Cortex of kidney (tissue), 1 donor: ENCODE measurements at places on chromosomes 2 and 18.

DNA sequence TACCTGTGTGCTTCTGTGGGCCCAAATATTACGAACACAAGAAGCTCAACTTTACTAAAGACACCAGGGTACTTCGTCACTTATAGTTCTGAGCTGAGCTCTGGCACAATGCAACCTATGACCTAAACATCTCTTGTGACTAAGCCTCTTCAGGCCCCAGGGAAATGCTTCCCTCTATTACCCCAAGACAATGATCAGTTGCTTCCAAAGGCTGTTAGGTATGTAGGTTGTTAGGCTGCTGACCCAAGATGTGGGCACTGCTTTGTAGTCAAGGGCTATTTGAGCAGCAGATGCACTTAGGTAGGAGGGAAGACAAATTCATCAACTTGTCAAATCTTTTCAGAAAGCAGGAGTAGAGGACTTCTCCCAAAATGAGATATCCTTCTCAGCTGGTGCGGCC is 640.1 kb downstream of the EPHA4 start:
- DNase-seq: no peak

GRCh38 chr18:33641141-33641540 is 63.1 kb downstream of the ASXL3 start:
- DNase-seq: no peak

GRCh38 chr2:40457837-40458236 is 5.9 kb upstream of the SLC8A1 start:
- no peak for DNase-seq

DNA sequence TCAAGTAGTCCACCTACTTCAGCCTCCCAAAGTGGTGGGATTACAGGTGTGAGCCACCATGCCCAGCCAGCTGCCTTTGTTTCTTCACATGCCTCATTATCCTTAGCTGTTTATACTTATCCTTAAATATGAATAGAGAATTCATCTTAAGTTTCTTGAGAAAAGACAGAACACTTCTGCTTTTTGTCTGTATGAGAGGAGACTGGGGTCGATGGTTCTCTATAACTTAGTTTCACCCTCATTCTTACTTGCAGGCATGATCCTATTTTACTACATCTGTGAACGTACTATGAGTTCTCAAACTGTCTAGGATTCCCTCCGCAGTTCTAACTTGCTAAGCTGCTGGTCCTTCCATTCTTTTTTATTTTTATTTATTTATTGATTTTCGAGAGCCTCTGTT is 20.4 kb downstream of the PPM1B start:
- no peak for DNase-seq

DNA sequence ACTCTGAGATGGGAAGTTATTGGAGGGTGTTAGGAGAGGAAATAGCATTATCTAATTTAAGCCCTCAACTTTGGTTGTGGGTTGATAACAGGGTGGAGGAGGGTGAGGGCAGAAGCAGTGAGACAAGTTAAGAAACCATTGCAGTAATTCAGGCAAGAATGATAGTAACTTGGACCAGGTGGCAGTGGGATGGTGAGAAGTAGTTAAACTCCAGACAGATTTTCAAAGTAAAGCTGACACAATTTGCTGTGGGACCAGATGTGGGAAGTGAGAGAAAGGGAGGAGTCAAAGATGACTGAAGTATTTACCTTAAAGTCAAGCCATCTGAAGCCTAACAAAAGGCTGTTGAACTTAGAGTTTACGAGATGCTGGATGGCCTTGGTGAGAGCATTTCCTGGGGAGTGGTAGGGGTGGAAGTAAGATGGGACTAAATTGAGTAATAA is 163.2 kb upstream of the KLF7 start:
- DNase-seq: no peak

DNA sequence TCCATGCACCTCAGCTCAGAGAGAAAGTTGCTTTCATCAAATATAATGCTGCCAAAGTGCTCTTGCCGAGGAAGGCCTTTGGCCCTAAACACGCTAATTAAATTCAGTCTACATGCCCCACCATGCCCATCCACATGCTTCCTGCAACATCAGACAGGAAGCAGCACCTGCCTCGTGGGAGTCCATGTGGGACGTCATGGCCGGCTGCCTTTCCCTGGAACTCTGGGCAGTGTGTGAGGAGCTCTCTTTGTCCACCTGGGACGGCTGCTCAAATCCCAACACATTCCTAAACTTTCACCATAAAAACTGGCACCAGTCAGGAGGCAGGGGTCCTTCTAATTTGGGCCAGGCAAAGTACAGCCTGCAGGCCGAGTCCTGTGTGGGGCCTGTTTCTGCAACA is 23.1 kb downstream of the FAM178B start:
- no peak for DNase-seq

GRCh38 chr2:236657215-236657614 is 87.6 kb downstream of the ACKR3 start:
- DNase-seq: no peak

- DNase-seq: no peak
Observed at GRCh38 chr2:191025135-191025534, 11.2 kb upstream of the STAT1 start.

- DNase-seq: no peak
Observed at GRCh38 chr18:12819322-12819721, 64.7 kb downstream of the PTPN2 start.

- DNase-seq: no peak
Observed at GRCh38 chr2:99399063-99399462, 61.9 kb downstream of the EIF5B start.

GRCh38 chr2:74328573-74328972 is 14.6 kb downstream of the SLC4A5 start:
- no peak for DNase-seq

DNA sequence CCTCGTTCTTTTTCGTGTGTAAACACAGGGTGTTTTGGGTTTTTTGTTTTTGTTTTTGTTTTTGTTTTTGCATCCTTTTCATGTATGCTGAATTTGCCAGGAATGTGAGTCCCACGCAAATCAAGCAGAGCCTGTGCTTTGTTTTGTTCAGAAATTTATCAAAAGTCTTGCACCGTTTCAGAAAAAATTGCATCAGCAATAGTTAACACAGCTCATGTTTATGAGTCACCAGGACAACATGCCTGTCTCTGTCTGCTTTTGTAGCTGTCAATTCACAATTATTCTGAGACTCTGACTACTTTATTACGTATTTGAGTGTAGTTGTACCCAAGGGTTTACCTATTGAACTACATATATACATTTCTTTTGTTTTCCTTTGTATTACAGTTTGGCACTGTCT is 38.3 kb downstream of the MRPL44 start:
- no peak for DNase-seq

DNA sequence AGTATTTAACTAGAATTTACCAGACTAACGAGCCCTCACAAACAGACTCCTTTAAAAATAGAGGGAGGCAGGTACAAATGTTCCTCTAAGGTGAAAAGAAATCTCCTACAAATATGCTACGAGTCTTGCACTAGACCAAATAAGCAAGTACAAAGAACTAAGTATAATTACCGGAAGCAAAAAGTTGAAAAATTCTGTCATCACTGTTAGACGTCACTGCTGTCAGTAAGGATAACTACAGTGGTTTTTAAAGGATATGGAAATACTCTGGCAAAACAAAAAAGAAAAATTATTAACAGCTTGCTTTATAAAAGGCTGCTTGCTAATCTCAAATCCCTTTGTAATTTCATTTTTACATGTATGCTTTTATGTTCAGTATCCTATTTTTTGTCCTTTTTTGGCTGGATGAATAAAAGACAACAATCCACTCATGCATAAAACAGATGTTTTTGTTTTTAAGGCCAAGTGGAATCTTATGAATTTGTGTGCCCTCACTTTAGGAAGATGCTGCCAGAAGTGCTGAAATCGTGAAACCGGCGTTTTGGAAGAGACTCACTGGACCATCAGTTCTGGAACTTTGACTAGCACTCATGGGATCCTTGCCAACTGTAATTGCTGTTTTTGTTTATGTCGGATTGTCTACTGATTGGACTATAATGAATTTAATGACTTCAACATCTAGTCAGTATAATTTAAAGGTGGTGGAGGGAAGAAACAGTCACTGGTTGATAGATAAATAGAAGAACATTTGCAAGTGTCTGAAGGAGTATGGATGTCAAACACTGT is 6.7 kb downstream of the ZNF521 start:
- no peak for DNase-seq

- DNase-seq: no peak
Observed at GRCh38 chr18:25235401-25236042, 116.4 kb downstream of the ZNF521 start.

DNA sequence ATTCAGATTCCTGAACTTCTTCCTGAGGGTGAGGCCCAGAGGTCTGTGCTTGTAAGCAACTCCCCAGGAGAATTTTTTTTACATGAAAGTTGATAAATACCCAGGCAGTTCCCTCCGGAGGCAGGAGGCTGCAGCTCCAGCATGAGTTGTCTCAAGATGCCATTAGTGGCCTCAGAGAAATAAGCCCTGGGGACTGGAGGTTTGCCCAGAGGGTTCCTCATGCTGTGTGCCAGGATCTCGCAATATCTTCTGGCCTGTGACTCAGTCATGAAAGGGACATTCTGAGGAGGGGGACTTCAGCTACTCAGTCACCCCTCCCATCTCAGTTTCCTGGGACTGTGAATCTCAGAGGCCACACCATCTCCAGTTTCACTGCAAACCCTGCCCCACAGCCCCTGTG is 49.9 kb downstream of the LYPD1 start:
- no peak for DNase-seq

- DNase-seq: no peak
Observed at GRCh38 chr2:73418343-73418742, 32.7 kb downstream of the ALMS1 start.

- peak; percentile 27 for DNase-seq
Observed at GRCh38 chr2:47905386-47906156, 727 bp downstream of the FBXO11 start.

GRCh38 chr2:66587216-66587615 is 152.3 kb downstream of the MEIS1 start:
- DNase-seq: no peak

GRCh38 chr2:72140621-72140960 is 7.1 kb downstream of the CYP26B1 start:
- no peak for DNase-seq

GRCh38 chr18:68172842-68173549 is 541.9 kb downstream of the TMX3 start:
- DNase-seq: no peak

DNA sequence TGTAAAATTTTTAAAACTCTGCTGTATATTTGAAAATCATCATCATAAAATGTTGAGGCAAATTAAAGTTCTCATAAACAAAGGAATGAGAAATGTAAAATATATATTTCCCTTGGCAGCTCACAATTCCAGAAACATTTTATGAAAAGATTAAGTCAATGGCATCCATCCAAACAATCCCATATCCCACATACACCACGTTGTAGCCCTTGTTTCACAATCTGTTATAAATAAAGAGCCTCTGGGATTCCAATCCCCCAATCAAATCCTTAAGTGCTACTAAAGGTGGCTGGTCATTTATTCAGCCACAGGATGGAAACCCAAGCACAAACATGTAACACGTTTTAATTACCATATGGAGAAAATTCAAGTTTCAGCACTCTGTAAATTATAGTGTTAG is 51.7 kb downstream of the GFPT1 start:
- DNase-seq: no peak
